Kidney (tissue), 22 donors: ENCODE measurements at places on chromosomes 2 and 18. TPM values are rescaled to one million over a fixed set of nuclear protein-coding genes. Genes with fewer than 3 reads are reported as not detected.

EIPR1 gene
- 28.2 TPM for total RNA-seq

PLEKHB2 gene
- total RNA-seq: 85.4 TPM

REG3G gene
- 8.8 TPM for total RNA-seq

RNF152 gene
- total RNA-seq: 45.0 TPM

LOXHD1 gene
- 0.25 TPM for total RNA-seq

PTPRM gene
- total RNA-seq: 98.9 TPM

C2orf81 gene
- total RNA-seq: 11.6 TPM

DNA sequence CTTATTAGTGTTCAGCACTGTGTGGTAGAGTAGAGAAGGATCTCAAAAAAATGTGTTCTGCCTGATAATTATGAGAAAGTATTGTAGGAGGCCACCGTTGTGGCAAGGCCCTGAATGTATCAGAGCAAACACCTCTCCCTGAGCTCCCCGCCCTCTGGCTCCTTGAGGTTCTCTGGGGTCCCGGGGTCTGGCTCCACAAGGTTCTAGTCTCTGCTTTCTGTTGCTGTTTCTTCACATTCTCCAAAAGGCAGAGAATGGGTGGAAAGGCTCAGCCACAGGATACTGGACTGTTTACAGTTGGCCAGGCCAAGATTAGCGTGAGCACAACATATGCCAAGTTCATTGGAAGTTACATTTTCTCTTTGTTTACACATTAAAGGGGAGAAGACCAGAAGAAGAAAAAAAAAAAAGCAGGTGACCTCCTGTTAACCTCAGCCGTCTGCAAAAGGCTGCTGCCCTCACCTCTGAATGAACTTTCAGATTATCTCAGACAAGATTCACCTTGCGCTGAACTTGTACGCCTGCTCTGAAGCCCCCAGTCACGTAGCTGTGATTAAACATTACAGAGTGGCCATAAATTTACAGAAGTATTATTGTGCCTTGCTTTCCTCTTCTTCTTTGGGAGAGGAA, 56.6 kb upstream of the CYP26B1 start:
- H3K36me3 ChIP-seq: no peaks in the 10 kb centered on the region
- H3K4me3 ChIP-seq: no peak overlapping the region
- no peaks in the 10 kb centered on the region for H3K27me3 ChIP-seq
- DNase-seq: peak; percentile 60
- H3K4me1 ChIP-seq: peaks cover 11% of the 10 kb centered on the region

GRCh38 chr2:98469862-98470544, 25.3 kb downstream of the INPP4A start:
- no peak overlapping the region for H3K4me3 ChIP-seq
- H3K4me1 ChIP-seq: peaks cover 16% of the 10 kb centered on the region
- no peak for DNase-seq

DNA sequence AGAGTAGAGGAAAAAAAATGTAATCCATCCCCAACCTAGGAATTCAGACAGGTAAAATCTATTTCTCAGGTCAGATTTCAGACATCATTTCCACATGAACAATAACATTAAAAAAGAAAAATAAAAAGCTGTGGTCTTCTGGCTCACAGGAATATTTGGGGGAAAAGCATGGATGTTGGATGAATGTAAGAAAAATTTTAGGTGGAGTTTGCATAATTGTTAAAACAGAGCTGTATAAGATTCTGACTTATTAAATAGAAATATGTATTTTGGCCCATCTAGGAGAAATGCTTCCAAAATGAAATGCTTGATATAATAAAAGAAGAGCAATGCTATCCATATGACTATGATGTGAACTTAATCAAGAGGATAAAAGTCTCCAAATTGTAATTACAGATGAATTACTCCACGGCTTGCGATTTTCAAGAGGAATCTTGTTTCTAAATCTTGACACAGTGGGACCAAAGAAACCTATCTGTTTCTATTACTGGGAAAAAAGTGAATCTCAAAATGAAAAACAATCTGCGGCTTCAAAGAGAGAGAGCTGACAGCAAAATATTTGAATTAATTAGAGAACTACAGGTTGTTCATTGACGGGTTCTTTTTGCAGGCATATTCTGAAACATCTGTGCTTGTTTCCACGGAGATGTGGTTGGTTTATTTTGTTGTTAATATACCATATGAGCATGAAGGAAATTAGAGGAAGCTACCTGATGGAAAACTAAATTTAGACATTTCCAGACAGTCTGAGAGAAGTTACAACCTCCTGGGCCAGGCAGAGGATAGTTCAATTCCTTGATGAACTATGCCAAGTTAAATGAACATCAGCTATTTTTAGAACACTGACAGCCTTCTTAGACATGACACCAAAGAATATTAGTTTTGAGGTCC, 468.7 kb downstream of the PID1 start:
- DNase-seq: no peak
- H3K36me3 ChIP-seq: no peaks in the 10 kb centered on the region
- H3K27ac ChIP-seq: no peak overlapping the region
- H3K27me3 ChIP-seq: no peaks in the 10 kb centered on the region
- H3K4me3 ChIP-seq: no peak overlapping the region
- peaks cover 2% of the 10 kb centered on the region for H3K4me1 ChIP-seq

DNA sequence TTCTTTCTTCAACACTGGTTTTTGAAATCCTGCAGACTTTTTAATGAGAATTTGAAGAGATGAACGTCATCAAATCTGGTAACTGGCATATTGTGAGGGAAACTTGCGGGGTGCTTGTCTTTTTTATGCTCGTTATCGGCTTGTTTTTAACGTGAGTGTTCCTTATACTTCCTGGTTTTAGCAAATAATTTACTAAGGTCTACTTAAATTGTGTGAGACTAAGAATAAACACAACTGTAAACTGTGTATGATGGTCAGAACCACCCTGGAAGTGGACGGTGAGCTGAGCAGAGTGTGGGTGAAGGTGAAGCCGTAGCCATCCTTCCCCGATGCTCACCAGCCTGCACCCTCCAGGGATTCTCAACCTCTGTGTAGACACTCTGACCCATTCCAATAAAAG, 82.3 kb upstream of the CDC42EP3 start:
- no peak for DNase-seq
- no peak overlapping the region for H3K4me3 ChIP-seq
- peaks cover 4% of the 10 kb centered on the region for H3K4me1 ChIP-seq
- H3K36me3 ChIP-seq: no peaks in the 10 kb centered on the region

- H3K27ac ChIP-seq: no peak overlapping the region
- H3K4me3 ChIP-seq: no peak overlapping the region
These were observed 69.0 kb upstream of the TAF1B start for GRCh38 chr2:9774266-9774665.

DNA sequence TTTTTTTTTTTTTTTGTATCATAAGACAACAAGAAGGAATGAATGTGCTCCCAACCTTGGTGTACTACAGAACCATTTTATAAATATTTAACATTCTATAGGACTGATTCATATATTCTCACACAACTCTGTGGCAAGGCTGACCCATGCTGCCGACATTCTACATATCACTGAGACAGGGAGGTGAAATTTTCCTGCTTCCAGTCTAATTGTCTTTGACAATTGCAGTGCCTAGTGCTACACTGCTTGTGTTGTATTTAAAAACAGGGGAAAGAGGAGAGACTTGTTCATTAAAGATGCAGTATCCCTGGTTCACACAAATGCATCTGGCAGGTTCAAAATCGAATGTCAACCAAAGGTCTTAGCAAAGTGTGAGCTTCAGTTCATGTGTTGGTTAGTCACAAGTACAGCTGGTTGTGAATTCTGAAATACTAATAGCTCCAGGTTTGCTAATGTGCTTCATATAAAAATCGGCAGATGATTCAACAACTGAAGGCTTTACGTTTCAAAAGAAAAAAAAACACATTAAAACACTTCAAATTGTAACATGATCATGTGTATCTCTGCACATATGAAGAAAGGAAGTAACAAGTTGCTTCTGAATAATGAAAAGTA, 130.8 kb downstream of the FIGN start:
- DNase-seq: no peak
- no peaks in the 10 kb centered on the region for H3K4me1 ChIP-seq
- no peaks in the 10 kb centered on the region for H3K36me3 ChIP-seq
- no peak overlapping the region for H3K27ac ChIP-seq
- H3K27me3 ChIP-seq: no peaks in the 10 kb centered on the region

DNA sequence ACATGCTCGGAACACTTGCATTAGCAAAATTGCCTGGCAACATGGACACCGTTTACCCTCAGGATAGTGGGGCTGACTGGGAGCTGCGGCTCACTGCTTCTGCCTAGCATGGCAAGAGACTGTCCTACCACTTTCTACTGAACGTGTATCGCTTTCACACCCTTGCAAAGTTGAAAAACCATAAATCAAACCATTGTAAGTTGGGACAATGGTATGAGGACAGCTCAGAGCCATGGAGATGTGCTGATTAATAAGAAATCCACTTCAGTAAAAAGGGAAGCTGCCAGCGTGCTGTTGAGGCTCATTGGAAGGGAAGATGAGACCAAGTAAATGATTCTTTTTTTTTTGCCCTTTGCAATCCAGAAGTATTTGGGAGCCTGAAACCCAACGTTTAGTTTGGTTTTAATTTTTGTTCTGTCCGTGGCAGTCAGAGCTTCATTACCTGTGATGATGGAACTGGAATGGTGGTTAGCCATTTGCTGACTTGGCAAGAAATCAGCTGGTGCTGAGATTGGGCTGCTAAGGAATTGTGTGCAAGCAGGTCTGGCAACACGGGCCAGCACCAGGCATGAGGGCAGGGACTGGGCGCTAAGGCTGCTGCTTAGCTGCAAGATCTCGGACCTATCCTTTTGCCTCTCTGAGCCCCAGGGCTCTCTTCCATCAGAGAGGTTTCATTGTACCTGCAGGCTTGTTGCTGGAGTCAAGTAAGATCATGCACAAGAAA, 75.5 kb upstream of the HS6ST1 start:
- H3K27ac ChIP-seq: no peak overlapping the region
- H3K27me3 ChIP-seq: no peaks in the 10 kb centered on the region
- H3K36me3 ChIP-seq: no peaks in the 10 kb centered on the region
- DNase-seq: peak; percentile 61
- no peak overlapping the region for H3K4me3 ChIP-seq

- H3K27me3 ChIP-seq: no peaks in the 10 kb centered on the region
- no peak overlapping the region for H3K4me3 ChIP-seq
- H3K27ac ChIP-seq: no peak overlapping the region
- DNase-seq: no peak
These were observed 369.7 kb upstream of the TRIB2 start for GRCh38 chr2:12347066-12347493.

GRCh38 chr2:158928515-158928914, 39.9 kb upstream of the TANC1 start:
- no peak overlapping the region for H3K27ac ChIP-seq
- no peak for DNase-seq
- no peak overlapping the region for H3K4me3 ChIP-seq
- no peaks in the 10 kb centered on the region for H3K27me3 ChIP-seq
- H3K36me3 ChIP-seq: no peaks in the 10 kb centered on the region

DNA sequence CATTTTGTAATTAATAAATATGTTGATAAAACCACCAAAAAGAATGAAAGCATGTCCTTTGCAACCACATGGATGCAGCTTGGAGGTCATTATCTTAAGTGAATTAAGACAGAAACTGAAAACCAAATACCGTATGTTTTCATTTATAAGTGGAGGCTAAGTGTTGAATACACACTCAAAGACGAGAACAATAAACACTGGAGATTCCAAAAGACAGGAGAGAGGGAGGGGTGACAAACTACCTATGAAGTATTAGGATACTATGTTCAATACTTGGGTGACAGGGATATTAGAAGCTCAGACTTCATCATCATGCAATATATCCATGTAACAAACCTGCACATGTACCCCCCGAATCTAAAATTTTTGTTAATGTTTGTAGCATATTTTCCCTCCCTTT, 7.0 kb downstream of the ERLEC1 start:
- H3K27me3 ChIP-seq: no peaks in the 10 kb centered on the region
- no peak overlapping the region for H3K27ac ChIP-seq
- DNase-seq: no peak
- H3K4me3 ChIP-seq: no peak overlapping the region
- H3K4me1 ChIP-seq: no peaks in the 10 kb centered on the region

DNA sequence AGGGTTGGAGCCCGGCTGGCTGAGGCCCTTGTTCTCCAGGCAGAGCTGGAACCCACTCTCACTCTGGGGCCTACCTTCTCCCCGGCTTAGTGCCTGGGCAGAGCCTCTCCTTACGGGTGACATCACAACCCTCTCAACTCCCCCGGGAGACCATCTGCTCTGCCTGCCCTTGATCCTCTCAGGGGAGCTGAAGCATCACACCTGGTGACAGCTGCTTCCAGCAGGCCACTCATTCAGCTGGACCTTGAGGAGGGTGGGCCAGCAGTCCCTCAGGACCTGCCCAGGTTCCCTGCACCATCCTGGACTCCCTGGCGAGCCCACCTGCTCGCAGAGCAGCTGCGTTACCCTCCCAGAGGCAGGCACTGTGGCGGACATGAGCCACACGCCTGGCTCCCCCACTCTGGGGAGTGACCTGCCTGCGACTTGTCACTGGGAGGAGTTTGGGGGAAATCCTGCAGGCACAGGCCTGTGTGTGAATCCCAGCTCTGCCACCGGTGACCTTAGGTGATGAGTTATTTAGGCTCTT, 13.1 kb downstream of the HS6ST1 start:
- H3K4me1 ChIP-seq: peaks cover 75% of the 10 kb centered on the region
- DNase-seq: peak; percentile 75
- peaks cover 3% of the 10 kb centered on the region for H3K36me3 ChIP-seq
- peak overlapping the region; percentile 82 for H3K27ac ChIP-seq
- H3K4me3 ChIP-seq: no peak overlapping the region
- H3K27me3 ChIP-seq: no peaks in the 10 kb centered on the region
